Vagina (tissue), 2 donors: ENCODE measurements at places on chromosomes 11 and 22.

DNA sequence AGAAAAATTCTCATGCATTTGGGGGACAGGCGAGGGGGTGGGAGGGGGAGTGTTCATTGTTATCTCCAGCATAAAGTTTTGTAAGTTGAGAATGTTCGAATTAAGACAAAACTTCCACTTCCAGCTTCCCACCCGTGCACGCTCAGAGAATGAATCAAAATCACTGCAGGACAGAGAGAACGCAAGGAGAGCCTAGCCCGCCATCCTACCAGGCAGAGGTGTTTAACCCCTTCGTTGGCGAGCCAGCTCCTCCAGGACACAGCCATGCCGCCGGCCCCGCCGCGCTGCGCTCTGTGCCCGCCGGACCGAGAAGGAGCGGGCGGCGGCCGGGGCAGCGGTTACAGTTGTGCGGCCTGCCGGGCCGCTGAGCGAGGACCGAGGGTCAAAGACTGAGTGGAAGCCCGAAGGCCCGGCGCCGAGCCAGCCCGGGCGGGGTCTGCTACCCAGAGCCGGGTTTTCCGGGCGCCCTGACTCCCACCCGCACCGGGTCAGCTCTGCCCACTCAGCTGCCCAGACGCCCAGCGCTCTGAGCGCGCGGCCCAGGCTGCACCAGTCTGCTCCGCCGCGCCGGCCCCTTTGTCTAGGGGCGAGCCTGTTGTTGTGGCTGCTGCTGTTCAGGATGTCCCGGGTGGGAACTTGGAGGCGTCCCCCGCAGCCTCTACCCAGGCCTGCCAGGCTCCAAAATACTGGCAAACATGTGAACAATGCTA lies at the start of gene NOX4:
Gene NOX4 (minus strand): TSS at position 395 of the 710 bp plus-strand sequence. CDS start 129 bp downstream, at position 266.
- H3K27ac ChIP-seq, result peak within 1 kb of the TSS; percentile 46
- H3K4me1 ChIP-seq, result peaks cover 6% of the 10 kb centered on the region
- no peaks in the 10 kb centered on the region for H3K27me3 ChIP-seq
- H3K36me3 ChIP-seq, result no peaks in the 10 kb centered on the region
- H3K4me3 ChIP-seq, result peak within 1 kb of the TSS; percentile 47
- DNase-seq, result no peak

- DNase-seq, result no peak
- peaks cover 30% of the 10 kb centered on the region for H3K4me1 ChIP-seq
- no peaks in the 10 kb centered on the region for H3K27me3 ChIP-seq
- peak overlapping the region; percentile 92 for H3K27ac ChIP-seq
- H3K36me3 ChIP-seq, result no peaks in the 10 kb centered on the region
- H3K4me3 ChIP-seq, result peak overlapping the region; percentile 61
These were observed 1.3 kb downstream of the SERPING1 start for GRCh38 chr11:57598831-57599155.

- no peaks in the 10 kb centered on the region for H3K36me3 ChIP-seq
- no peak overlapping the region for H3K4me3 ChIP-seq
- no peak for DNase-seq
- H3K27ac ChIP-seq, result no peak overlapping the region
- H3K27me3 ChIP-seq, result no peaks in the 10 kb centered on the region
These were observed 22.0 kb downstream of the JAML start for GRCh38 chr11:118202599-118203422.

DNA sequence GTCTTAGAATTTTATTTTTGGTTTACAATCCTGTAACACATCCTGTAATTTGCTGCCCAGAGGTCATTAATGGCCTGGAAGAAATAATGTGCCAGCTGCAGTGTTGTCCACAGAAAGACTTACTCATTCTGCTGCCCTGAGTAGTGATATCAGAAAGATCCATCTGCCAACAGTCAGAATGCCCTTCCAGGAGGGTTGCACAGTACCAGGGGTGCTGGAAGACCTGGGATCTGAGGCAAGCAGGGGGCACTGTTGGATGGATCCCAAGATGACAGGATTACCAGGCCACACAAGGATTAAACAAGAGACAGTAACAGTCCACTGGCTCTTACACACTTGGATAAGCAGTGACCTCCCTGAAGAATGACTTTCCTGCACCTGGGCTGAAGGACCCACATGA lies 93.8 kb upstream of the TOP3B start:
- no peak overlapping the region for H3K4me3 ChIP-seq
- H3K4me1 ChIP-seq, result no peaks in the 10 kb centered on the region
- H3K27me3 ChIP-seq, result no peaks in the 10 kb centered on the region
- no peak for DNase-seq
- H3K27ac ChIP-seq, result no peak overlapping the region

DNA sequence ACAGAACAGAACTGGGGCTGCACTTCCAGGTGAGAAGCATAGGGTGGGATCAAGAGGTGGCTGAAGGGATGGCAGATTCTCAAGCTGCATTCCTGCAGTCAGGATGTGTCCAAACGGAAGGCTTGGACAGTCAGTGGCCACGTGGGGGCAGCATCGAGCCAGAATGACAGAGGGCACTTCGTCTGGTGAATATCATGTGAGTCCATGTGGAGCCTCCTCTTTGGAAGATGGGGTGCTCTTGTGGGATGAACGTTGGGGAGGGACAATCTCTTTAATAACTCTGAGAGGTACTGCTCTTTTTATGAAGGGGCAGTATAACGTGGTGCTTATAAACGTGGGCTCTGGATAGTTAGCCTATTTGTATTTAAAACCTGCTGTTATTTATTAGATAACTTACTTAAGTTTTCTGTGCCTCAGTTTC lies 154.9 kb upstream of the NAV2 start:
- no peak overlapping the region for H3K27ac ChIP-seq
- H3K4me3 ChIP-seq, result no peak overlapping the region
- H3K36me3 ChIP-seq, result no peaks in the 10 kb centered on the region
- no peaks in the 10 kb centered on the region for H3K27me3 ChIP-seq
- no peak for DNase-seq
